Effector memory CD8-positive, alpha-beta T cell (primary cell): ENCODE measurements at places on chromosomes 6 and 20.

GRCh38 chr6:14406614-14407331 lies 289.2 kb downstream of the CD83 start:
- no peak overlapping the region for H3K27ac ChIP-seq
- no peak overlapping the region for H3K4me3 ChIP-seq
- no peak for DNase-seq
- no peaks in the 10 kb centered on the region for H3K27me3 ChIP-seq
- H3K36me3 ChIP-seq = no peaks in the 10 kb centered on the region

GRCh38 chr6:21109391-21110178 lies 484.0 kb upstream of the SOX4 start:
- peaks cover 4% of the 10 kb centered on the region for H3K4me1 ChIP-seq
- no peak for DNase-seq
- H3K27me3 ChIP-seq = no peaks in the 10 kb centered on the region
- no peak overlapping the region for H3K4me3 ChIP-seq
- H3K36me3 ChIP-seq = no peaks in the 10 kb centered on the region

GRCh38 chr6:82227770-82228169 lies 19.8 kb downstream of the IBTK start:
- no peak for DNase-seq
- H3K4me3 ChIP-seq = no peak overlapping the region
- H3K27ac ChIP-seq = peak overlapping the region; percentile 6
- H3K27me3 ChIP-seq = no peaks in the 10 kb centered on the region

- peaks cover 2% of the 10 kb centered on the region for H3K36me3 ChIP-seq
- H3K4me1 ChIP-seq = no peaks in the 10 kb centered on the region
- DNase-seq = no peak
These were observed 218.6 kb upstream of the PMEPA1 start for GRCh38 chr20:57928181-57928967.

DNA sequence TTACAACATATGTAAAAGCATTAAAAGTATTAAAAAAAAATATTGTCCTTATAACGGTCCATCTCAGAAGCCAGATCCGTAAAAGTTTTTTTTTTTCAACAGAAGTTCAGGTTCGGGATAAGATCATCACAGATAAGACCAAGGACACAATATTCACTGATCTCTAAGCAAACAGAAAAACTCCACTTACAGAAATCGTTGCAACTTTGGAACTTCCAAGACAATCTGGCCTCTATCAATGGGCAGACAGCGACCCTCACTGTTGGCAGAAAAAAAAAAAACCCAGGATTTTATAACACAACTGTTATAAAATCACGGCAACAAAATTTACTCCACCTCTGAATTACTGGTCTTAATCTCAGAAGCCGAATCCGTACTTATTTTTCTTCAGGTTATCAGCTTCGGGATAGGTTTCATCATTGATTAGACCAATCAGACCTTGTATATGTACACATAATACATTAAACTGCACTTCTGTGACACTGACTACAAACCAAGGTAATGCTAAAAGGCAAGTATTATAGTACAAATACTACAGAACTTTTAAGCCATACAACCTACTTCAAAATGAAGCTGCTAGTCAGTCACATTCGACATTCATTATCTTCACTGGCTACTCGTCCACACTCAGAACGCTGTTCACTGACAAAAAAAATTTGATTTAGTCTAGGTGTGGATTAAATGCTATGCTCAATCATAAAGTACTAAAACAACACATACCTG lies 34.7 kb upstream of the SYNCRIP start:
- H3K4me1 ChIP-seq = peaks cover 60% of the 10 kb centered on the region
- H3K4me3 ChIP-seq = peak overlapping the region; percentile 99
- peak overlapping the region; percentile 100 for H3K27ac ChIP-seq
- H3K36me3 ChIP-seq = peaks cover 53% of the 10 kb centered on the region
- no peaks in the 10 kb centered on the region for H3K27me3 ChIP-seq

GRCh38 chr6:52724042-52724405 lies 39.3 kb downstream of the GSTA2 start:
- H3K4me1 ChIP-seq = no peaks in the 10 kb centered on the region
- no peak overlapping the region for H3K27ac ChIP-seq
- no peak for DNase-seq
- peaks cover 18% of the 10 kb centered on the region for H3K27me3 ChIP-seq
- H3K36me3 ChIP-seq = no peaks in the 10 kb centered on the region

GRCh38 chr6:98831057-98831958 lies 3.1 kb upstream of the POU3F2 start:
- no peak for DNase-seq
- H3K36me3 ChIP-seq = peaks cover 23% of the 10 kb centered on the region
- peaks cover 42% of the 10 kb centered on the region for H3K4me1 ChIP-seq
- H3K4me3 ChIP-seq = peak overlapping the region; percentile 57

- H3K27ac ChIP-seq = no peak overlapping the region
- no peak overlapping the region for H3K4me3 ChIP-seq
- DNase-seq = no peak
- H3K27me3 ChIP-seq = peaks cover 11% of the 10 kb centered on the region
- peaks cover 2% of the 10 kb centered on the region for H3K36me3 ChIP-seq
These were observed 90.2 kb upstream of the TOX2 start for GRCh38 chr20:43824309-43825050.

- H3K4me1 ChIP-seq = peaks cover 1% of the 10 kb centered on the region
- H3K27ac ChIP-seq = no peak overlapping the region
- peaks cover 31% of the 10 kb centered on the region for H3K27me3 ChIP-seq
- no peak overlapping the region for H3K4me3 ChIP-seq
- no peaks in the 10 kb centered on the region for H3K36me3 ChIP-seq
- DNase-seq = no peak
These were observed 164.3 kb upstream of the PROKR2 start for GRCh38 chr20:5480824-5481600.

DNA sequence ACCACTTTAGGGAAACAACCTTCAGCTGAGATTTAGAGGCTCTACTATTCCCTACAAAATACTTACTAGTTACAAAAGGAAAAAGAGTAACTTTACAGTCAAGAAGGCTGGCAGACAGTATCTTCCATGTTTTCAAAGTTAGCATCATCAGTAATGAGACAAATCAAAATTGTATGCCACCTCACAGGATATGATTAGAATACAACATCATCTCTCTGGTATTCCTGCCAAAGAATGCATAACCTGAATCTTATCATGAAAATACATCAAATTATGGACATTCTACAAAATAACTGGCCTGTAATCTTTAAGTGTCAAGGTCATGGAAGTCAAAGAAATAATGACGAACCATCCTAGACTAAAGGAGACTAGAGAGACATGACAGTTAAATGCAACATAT lies 38.4 kb downstream of the CDK5RAP1 start:
- no peak overlapping the region for H3K4me3 ChIP-seq
- peaks cover 1% of the 10 kb centered on the region for H3K4me1 ChIP-seq
- H3K27me3 ChIP-seq = no peaks in the 10 kb centered on the region

- H3K27me3 ChIP-seq = no peaks in the 10 kb centered on the region
- H3K27ac ChIP-seq = no peak overlapping the region
- H3K36me3 ChIP-seq = no peaks in the 10 kb centered on the region
- no peak overlapping the region for H3K4me3 ChIP-seq
- no peak for DNase-seq
These were observed 137.7 kb upstream of the C6orf118 start for GRCh38 chr6:165447141-165447540.

DNA sequence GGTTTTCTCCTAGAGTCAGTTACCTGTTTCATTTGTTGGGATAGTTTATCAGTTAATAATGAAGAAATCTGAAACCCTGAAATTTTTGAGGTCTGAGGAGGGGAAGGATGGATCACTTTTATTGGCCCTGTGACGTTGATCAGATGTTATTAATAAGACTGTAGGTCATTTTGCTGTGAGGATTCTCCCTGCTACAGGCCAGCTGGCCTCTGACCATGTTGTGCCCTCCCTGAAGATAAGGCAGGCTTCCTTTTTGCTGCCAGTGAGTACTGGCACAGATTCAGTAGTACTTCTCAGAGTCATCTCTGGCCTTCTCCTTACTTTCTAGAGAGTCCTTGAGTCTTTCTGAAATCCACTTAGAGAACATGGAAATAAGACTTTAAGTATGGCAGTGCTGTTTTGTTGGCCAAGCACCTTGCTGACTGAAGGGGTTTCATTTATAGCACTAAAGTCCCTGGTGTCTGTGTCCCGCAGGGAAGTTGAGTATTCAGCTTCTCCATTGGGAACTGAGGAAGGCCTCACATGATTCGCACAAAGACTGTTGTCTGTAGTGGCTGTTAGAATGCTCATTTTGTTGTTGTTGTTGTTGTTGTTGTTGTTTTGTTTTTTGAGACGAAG lies 202.6 kb downstream of the DTNBP1 start:
- peaks cover 8% of the 10 kb centered on the region for H3K36me3 ChIP-seq
- DNase-seq = no peak

DNA sequence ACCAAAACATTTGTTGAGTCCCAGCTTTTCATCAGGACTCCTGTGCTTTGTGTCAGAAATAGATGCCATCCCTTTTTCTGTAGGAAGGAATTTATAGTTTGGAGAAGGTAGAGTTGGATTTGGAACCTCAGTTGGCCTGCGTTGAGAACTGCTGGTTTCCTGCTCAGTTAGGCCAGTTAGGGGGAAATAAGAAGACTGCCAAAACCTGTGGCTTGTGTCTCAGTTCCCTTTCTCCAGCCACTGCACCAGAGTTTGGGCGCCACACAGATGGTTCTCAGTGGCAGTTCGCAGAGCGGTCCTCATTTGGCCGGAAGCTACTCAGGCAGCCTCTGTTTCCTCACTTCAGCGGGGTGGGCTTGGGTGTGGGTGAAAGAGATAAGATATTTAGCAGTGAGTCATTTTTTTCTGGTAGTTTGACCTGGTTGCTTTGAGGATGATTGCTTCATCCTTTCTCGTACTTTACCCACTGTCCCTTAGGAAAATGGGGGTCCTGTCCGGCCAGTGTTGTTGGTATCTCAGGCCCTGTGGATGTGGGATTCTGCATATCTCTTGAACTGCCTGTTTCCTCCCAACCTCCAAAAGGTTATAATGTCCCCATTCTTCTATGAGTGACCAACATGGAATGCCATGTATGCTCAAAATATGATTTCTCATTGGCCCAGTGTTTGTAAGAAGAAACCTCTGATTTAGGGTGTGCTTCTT lies 53.7 kb downstream of the JARID2 start:
- H3K36me3 ChIP-seq = peaks cover 3% of the 10 kb centered on the region
- H3K4me1 ChIP-seq = peaks cover 54% of the 10 kb centered on the region
- peak; percentile 46 for DNase-seq
- peak overlapping the region; percentile 86 for H3K27ac ChIP-seq

DNA sequence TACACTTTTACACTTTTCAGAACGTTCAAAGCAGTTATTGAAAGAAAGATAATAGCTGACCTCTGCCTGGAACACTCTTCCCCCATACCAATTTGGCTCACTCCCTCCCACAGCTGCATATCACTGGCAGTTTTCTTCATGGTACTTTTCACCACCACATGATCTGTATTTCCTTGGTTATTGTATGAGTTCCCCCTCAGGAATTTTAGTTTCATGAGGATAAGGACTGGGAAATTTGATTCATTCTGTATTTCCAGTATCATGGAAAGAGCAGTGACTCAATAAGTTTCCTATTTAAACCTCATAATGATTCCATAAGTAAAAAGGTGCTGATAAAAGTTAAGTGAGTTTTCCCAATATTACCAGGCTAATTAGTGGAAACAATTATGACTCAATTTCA lies 16.0 kb downstream of the HTR1B start:
- H3K4me3 ChIP-seq = no peak overlapping the region
- no peak overlapping the region for H3K27ac ChIP-seq
- H3K36me3 ChIP-seq = no peaks in the 10 kb centered on the region
- H3K27me3 ChIP-seq = no peaks in the 10 kb centered on the region

GRCh38 chr20:32506721-32507120 lies 78.4 kb downstream of the NOL4L start:
- H3K4me3 ChIP-seq = no peak overlapping the region
- DNase-seq = no peak
- H3K27ac ChIP-seq = peak overlapping the region; percentile 77

DNA sequence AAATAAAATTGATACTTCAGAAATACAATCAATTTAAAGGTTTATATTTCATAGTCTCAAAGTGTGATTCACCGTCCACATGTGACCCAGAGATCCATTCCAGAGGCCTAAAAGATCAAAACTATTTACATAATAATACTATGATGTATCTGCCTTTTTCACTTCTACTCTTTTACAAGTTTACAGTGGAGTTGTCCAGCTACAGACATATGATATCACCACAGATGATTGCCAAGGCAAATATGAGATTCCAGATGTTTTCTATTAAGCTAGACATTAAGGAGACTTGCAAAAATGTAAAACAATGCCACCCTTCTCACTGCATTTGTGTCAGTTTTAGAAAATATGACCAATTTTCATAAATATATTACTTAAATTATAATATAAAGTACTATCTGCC lies 443.7 kb downstream of the GJA1 start:
- no peaks in the 10 kb centered on the region for H3K4me1 ChIP-seq
- no peaks in the 10 kb centered on the region for H3K36me3 ChIP-seq
- no peak for DNase-seq

GRCh38 chr6:37820718-37821079 lies 1.2 kb downstream of the ZFAND3 start:
- H3K36me3 ChIP-seq = peaks cover 20% of the 10 kb centered on the region
- H3K27ac ChIP-seq = peak overlapping the region; percentile 99
- H3K27me3 ChIP-seq = no peaks in the 10 kb centered on the region
- H3K4me3 ChIP-seq = peak overlapping the region; percentile 92
- DNase-seq = no peak
- peaks cover 42% of the 10 kb centered on the region for H3K4me1 ChIP-seq
